ENCODE measurements at places on chromosomes 13 and 19. TPM values are rescaled to one million over a fixed set of nuclear protein-coding genes. Genes with fewer than 3 reads are reported as not detected.

The VSIG10L gene
- total RNA-seq: 0.99 TPM

The PLA2G4C gene
- 1.1 TPM for total RNA-seq

The IGLON5 gene
- not detected for total RNA-seq

The LILRB2 gene
- total RNA-seq: not detected

The SLC6A16 gene
- 0.17 TPM for total RNA-seq

The SLC8A2 gene
- total RNA-seq: 0.34 TPM

The CEACAM5 gene
- total RNA-seq: not detected

The NLRP11 gene
- not detected for total RNA-seq

The NANOS3 gene
- 0.56 TPM for total RNA-seq

The PGLYRP1 gene
- not detected for total RNA-seq

The C3 gene
- total RNA-seq: 3.4 TPM

The CDC42EP5 gene
- 32.1 TPM for total RNA-seq

The NUDT15 gene
- 52.9 TPM for total RNA-seq

The ZNF66 gene
- 2.6 TPM for total RNA-seq

The MEDAG gene
- not detected for total RNA-seq

The C1QTNF9 gene
- total RNA-seq: not detected

The CEACAM16 gene
- total RNA-seq: not detected

The RPL36 gene
- 1,361 TPM for total RNA-seq

The PLK5 gene
- not detected for total RNA-seq

The KLK2 gene
- not detected for total RNA-seq

The ONECUT3 gene
- total RNA-seq: not detected

The BRME1 gene
- total RNA-seq: 0.68 TPM

The PRODH2 gene
- not detected for total RNA-seq

The ZBTB32 gene
- not detected for total RNA-seq

The ZNF419 gene
- 9.8 TPM for total RNA-seq

The CEACAM7 gene
- total RNA-seq: not detected

The OR10H4 gene
- total RNA-seq: not detected

The RFPL4A gene
- not detected for total RNA-seq

The TMIGD2 gene
- total RNA-seq: not detected

The ZNF578 gene
- total RNA-seq: 1.1 TPM

The ZNF235 gene
- total RNA-seq: 3.2 TPM

The KCNJ14 gene
- total RNA-seq: 0.49 TPM

The PEX11G gene
- total RNA-seq: 1.9 TPM

The TTC9B gene
- not detected for total RNA-seq

The ZNF492 gene
- 0.61 TPM for total RNA-seq

The BEST2 gene
- not detected for total RNA-seq

The IGFL1 gene
- 0.71 TPM for total RNA-seq

The CLEC17A gene
- total RNA-seq: not detected

The CYP2A7 gene
- not detected for total RNA-seq

The KLK1 gene
- total RNA-seq: 1.1 TPM

The MYBPC2 gene
- not detected for total RNA-seq

The RETN gene
- not detected for total RNA-seq

The ZNF540 gene
- total RNA-seq: 0.27 TPM

The MEIOSIN gene
- not detected for total RNA-seq

The OXGR1 gene
- not detected for total RNA-seq

The SBSN gene
- total RNA-seq: 4.8 TPM

The DACH1 gene
- not detected for total RNA-seq

The KLK14 gene
- total RNA-seq: not detected

The GPC6 gene
- total RNA-seq: 1.1 TPM

The HCN2 gene
- 0.20 TPM for total RNA-seq

The KLC3 gene
- total RNA-seq: 47.3 TPM

The FXYD7 gene
- total RNA-seq: 0.18 TPM

The TSPAN16 gene
- total RNA-seq: not detected

Data from foreskin keratinocyte (primary cell).